COR-L47 (cell line): ENCODE measurements at places on chromosomes 12 and 14.
A peak's percentile ranks its signal among the peaks of the same experiment; 100 is the strongest.

DNA sequence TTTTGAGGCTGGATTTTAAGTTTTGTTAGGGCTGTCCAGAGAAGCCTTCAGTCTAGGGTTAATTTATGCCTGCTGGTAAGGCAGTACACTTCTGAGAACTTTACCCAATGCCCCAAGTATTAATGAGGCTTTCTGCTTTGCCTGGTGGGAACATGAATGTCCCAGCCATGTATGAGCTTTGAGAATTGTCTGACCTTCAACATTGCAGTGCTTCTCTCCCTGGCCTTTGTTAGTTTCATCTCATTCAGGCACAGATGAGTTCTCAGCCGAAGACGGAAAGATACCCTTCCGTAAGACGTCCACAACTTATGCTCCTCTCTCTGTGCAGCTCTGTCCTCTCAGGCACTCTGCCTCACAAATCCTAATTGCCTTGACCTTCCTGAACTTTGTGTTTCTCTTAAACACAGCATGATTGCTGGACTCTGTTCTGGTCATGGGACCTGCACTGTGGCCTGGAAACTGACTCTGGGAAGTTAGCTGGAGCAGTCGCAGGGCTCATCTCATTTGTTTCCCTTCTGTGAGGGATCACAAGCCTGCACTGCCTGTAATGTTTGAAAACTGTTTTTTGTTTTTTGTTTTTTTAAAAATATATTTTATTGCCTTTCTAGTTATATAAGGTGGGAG is 15.7 kb downstream of the CHPT1 start:
- DNase-seq = no peak

- DNase-seq = no peak
These were observed 15.7 kb downstream of the FOXG1 start for GRCh38 chr14:28782301-28782700.

GRCh38 chr12:60172266-60173211 is 576.7 kb downstream of the SLC16A7 start:
- DNase-seq = no peak

GRCh38 chr14:98200601-98201000 is 1071.4 kb downstream of the BCL11B start:
- DNase-seq = no peak

- DNase-seq = no peak
These were observed 183.3 kb upstream of the KRR1 start for GRCh38 chr12:75694534-75695268.

DNA sequence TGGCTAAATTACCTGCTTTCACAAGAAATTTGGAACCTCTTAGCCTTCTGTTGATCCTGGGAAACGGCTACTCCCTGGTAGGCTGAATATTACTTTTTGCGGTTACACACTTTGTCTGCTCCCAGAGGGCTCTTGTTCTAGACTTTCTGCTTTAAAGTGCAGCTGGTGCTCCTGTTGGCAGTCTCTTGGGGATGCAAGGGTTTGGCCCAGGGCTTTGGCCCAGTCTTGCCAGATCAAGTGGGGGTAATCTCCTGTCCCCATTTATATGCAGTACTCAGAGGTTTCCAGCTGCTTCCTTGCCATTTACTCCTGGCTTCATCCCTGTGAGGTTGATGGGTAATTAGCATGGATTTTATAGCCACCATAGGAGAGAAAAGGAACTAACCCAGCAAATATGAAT is 558.2 kb upstream of the MIS18BP1 start:
- no peak for DNase-seq

- no peak for DNase-seq
These were observed 37.1 kb downstream of the ZC3H14 start for GRCh38 chr14:88599761-88600439.

DNA sequence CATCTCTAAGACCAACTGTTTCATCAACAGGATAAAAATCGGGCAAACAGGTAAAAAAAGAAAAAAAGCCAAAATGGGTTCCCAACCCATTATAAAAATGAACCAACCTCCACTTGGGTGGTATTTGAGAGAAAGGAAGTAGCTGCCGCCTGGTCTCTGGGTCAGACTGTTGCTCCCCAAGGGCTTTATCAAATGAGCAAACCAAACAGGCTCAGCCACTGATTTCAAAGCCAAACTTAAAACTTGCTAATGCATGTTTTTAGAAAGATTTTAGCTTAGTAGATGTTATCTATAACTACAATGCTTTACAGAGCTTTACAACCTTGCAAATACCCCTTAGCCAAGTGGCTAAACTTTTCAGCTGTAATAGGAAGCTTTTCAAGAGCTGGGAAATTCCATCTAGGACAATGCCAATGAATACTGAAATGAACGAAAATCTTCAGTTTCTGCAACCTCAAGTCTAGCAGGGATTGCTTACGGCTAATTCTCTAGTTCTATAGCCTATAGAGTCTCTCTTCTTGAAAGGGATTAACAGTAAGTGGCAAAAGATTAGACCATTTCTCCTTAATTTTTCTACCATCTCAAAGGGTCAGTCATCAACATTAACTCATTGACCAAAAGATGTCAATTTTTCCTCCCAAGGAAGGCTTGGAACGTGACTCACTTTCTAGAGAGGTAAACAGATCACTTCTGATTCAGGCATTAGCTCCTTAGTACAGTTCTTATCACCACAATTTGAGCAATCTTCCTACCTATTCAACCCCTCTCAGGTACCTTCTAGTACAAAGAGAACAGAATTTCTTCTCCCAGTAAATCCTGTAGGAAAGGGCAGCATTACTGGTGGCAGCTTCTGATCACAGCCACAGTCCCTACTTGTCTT is 4.2 kb downstream of the PPM1H start:
- DNase-seq = no peak

GRCh38 chr12:62401631-62402030 is 65.0 kb upstream of the MON2 start:
- no peak for DNase-seq

GRCh38 chr12:20000229-20000849 is 368.0 kb upstream of the PDE3A start:
- no peak for DNase-seq

- no peak for DNase-seq
These were observed 38.2 kb upstream of the TSPAN9 start for GRCh38 chr12:3038926-3039510.

DNA sequence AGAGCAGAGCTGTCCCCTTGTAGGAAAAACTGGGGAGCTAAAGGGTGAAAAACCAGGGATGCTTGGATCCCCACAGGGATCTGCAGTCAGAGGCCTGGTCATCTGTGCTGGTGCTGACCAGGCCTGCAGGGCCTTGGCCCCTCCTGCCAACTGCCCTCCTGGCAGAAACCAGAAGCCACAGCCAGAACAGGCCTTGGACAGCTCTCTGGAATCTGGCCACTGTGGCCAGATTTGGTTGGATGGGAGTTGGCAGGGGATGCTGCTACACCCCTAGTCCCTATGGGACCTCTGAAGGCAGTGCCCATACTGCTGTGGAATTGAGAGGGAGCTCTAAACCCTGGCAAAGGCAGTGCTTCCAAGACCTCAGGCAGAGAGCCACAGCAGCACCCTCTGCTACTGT is 9.2 kb upstream of the GPX2 start:
- DNase-seq = no peak

GRCh38 chr12:6778217-6778573 is 5.9 kb downstream of the LAG3 start:
- DNase-seq = no peak

DNA sequence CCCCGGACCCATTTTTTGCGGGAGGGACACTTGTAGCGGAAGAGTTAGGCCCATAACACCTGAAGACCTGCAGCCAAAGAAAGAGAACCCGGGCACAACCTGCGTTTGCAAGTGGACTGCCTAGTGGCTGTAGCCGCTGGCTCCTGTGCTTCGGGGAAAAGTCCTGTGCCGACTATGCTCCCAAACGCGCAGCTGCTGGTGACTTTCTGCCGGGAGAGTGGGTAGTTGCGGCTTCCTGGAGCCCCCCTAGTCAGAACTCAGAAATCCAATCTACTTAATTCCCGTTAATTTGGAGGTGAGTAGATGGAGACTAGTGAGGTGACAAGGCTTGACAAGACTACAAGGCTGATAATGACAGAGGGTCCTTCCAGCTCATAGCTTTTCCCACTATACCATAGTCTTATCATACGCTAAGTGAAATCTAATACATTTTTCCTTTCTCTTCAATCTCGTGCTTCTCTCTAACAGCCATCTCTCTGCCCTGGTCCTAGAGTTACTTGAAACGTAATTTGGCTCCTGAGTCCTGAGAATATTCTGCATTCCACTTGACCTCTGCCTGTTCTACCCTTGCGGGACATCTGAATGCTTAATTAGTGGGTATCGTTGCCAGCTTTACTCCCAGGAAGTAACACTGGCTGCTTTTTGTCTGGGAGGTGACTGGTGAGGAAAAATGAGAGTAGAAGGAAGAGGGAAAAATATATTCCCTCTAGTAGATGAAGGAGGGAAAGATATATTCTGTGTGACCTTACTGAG is 556 bp downstream of the MTHFD1 start:
- DNase-seq = no peak

GRCh38 chr12:92029902-92030586 is 115.6 kb downstream of the BTG1 start:
- DNase-seq = no peak

GRCh38 chr14:71682337-71682736 is 249.9 kb upstream of the RGS6 start:
- no peak for DNase-seq

DNA sequence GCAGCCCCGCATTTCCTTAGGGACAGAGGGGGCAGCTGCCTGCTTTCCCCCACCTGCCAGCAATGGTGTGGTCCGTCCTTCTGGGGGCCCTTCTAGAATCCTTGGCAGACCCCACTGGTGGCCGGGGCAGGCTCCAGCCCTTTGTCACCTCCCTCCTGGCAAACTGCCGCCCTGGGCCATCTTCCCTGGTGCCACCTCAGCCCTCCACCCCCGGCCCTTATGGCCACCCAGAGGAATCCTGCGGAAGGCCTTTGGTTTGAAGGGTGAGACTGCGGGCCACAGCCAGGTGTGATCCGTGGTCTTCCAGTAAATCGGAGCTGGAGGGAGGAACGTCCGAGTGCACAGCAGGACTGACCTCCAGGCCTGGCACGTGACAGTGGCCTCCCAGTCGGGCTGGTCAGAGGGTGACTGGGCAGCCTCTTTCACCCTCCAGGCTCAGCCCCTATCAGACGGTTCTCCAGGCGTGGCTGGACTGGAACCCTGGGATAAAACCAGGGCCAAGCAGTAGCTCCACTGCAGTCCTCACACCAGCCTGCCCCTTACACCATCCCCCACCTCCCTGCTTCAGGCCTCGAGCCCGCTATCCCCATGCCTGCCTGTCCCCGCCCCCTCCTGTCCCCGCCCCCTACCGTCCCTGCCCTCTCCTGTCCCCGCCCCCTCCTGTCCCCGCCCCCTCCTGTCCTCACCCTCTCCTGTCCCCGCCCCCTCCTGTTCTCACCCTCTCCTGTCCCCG is 12.4 kb downstream of the FBRSL1 start:
- no peak for DNase-seq

DNA sequence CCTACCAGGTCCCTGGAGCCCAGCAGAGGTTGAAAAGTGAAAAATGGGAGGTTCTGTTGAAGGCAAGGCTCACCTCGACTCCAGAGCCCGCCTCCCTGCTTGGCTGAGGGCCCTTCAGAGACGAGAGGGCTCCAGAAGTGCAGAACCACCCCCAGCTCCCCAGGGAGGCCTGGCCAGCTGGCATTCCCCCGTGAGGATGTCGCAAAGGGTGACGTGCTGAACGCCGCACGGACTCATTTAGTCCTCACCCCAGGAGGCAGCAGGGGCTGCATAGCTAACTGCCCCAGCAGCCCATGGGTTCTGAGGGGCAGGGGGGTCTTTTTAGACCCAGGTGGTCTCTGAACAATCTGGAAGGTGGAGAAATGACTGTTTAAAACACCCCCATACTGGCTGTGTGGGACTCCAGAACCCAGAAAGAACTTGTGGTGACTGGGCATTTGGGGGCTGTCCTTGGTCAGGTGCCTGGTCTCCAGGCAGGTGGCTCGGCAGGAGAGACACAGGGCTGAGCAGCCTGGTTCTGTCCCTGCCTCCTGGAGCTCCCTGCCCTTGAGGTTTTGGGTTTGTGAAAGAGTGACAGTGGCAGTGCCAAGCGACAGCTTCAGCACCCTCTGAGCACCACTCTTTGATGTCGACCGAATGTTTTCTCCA is 32.0 kb downstream of the ANAPC7 start:
- no peak for DNase-seq

- DNase-seq = no peak
These were observed 51.8 kb downstream of the WIF1 start for GRCh38 chr12:65069336-65069735.

DNA sequence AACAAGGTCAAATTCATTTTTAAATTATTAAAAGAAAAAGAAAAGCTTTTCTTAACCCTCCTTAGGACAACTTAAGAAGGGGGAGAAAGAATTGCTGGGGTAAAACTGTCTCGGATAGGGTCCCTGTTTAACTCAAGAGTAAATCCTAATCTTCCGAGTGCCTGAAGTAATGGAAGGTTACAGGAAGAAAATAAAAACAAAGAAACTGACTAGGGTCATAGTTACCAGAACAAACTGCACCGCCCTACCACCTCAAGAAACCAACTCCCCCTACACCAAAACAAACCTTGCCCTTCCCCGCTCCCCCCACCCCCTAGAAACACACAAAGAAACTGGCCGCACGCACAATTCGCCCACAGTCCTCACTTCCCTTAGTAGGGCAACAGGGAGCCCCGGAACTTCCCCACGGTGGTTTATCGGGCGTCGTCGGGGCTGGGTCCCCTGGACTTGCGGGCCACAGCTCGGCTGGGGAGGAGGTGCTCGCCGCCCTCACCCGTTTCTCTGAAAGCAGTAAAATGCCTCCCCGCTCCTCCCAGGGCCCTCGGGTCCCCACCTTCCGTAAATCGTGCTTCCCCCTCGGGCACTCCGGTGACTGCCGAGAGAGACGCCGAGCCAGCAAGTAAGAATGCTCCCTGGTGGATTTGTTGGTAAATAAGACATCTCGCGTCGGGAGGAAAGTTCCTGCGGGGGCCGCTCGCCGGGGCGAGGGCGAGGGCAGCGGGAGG is 2.4 kb downstream of the SINHCAF start:
- no peak for DNase-seq

DNA sequence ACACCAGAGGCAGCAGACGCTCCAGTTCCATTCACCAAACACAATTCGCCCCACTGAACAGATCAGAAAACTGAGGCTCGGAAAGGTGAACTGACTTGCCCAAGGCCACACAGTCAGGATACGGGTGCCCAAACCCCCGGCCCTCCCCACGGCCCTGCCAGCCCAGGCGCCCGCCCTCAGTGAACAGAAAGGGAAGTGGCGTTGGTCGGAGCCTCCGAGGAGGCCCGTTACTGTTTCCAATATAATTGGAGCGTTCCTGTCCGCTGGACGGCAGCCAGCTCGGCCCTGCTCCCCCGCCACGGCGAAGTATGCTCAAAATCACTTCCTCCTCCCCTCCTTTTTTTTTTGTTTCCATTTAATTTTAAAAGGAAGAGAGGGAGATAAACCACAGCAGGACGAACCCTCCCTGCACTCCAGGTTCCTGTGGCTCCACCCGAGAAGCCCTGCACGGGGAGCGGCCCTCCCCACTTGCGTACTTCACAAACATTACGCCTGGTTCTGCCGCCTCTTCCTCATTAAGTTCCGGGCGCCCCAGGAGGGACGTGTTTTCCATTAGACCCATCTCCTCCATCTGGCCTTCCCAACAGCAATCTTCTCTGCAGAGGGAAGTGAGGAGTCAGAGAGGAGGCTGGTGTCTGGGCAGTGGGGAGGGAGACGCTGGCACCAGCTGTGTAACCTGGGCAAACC is 61.1 kb downstream of the NCOR2 start:
- DNase-seq = peak; percentile 82
